ENCODE measurements at places on chromosomes 4 and X.

GRCh38 chrX:21781525-21781924 lies 23.6 kb upstream of the SMPX start:
- DNase-seq: no peak

DNA sequence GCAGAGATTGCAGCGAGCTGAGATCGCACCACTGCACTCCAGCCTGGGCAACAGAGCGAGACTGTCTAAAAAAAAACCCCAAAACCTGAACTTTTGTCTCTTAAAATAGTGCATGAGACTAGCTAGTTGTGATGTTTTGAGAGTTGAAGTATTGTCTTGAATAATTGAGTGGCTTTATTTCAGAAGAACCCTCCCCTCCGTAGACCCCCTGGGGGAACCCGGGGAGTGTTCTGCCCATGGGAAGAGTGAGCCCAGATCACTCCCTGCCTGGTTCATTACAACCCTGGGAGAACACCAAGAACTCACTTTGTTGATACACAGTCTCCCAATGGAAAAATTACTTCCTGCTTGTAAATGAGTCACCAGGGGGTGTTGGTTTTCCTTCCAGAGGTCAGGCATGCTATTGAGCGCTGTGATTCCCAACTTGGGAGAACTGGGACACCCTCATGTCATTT lies 65.3 kb upstream of the SHISA3 start:
- no peak for DNase-seq

- no peak for DNase-seq
These were observed 19.1 kb upstream of the SETD7 start for GRCh38 chr4:139575072-139575471.

- no peak for DNase-seq
These were observed 79.6 kb downstream of the SMIM20 start for GRCh38 chr4:25993395-25994185.

- no peak for DNase-seq
These were observed 2.9 kb downstream of the AR start for GRCh38 chrX:67546496-67547423.

- DNase-seq: no peak
These were observed 5.5 kb upstream of the S100P start for GRCh38 chr4:6687947-6688878.

DNA sequence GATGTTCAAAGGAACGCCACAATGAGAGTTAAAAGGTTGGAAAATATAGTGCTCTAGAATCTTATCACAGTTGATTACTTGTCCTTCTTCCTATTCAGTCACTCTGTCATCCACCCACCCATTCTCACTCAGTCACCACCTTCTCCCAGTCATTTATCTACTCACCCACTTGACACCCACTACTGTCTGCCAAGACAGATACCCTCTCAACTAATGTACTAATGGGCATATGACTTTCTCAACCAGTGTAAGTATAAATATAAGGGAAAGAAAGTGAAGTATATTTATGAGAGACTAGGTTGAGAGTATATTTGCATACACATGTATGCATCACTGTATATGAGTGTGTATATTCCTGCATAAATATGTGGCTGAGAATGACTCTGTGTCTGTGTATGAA lies 20.0 kb downstream of the MID2 start:
- DNase-seq: no peak

- DNase-seq: no peak
These were observed 7.0 kb downstream of the CYBB start for GRCh38 chrX:37786624-37787422.

DNA sequence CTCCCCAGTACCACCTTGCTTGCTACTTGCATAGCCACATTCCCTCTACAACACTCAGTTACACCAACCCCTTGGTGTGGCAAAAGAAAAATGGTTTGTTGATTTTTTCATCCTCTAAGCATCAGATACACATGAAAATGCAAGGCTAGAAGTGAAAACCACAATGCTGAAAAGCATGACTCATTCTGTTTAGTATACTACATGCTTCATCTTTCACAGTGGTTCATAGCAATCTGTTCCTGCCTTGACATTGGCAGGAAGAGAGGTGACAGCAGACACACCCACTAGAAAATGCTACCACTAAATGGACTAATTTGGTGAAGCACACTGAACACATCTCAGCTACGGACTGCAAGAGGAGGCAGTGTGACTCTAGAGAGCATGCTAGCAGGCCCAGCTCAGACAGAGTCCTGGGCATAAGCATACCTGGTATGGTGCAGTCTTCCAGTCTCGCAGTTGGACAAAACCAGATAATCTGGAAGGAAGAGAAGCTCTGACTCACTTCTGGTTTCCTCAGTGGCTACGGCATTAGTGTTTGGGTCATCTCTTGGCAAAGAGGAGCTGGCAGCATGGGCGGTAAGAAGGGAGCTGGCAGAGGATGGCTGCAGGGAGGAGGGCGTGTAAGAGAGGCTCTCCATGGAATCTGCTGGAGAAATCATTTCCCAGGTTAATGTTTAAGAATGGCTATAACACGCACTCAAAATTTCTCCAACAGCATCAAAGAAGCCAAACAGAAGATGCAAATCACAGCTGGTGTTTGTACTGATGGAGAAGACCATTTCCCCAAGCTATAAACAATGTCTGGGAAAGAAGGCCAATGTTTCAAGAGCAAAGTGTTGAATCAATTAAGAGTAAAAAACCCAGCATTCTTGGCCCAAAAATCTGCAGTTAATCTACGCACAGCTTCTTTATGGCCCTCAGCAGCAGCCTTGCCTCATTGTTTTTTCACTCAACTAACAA lies 37.8 kb downstream of the GAB3 start:
- no peak for DNase-seq

DNA sequence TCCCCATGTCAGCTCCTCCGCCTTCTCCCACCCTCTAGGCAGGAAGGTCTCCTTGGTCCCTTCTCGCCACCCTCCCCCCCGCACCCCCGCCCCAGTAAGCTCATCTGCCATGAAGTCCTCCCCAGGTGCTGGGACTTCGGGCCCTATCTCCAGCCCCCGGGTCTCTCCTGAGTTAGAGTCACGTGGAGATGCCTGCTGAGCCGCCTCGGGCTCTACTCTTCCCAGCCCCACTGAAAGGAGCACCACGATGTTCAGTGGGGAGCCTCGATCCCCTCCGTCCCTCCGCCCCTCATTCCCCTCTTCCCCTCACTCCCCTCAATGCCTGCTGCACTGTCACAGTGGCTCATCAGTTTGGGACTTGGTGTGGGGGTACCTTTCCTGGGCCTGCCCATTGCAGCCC lies 3.9 kb downstream of the HTRA3 start:
- no peak for DNase-seq

GRCh38 chr4:125097729-125098128 lies 217.0 kb upstream of the FAT4 start:
- no peak for DNase-seq

- no peak for DNase-seq
These were observed 2163.0 kb upstream of the AGA start for GRCh38 chr4:179605196-179605595.

DNA sequence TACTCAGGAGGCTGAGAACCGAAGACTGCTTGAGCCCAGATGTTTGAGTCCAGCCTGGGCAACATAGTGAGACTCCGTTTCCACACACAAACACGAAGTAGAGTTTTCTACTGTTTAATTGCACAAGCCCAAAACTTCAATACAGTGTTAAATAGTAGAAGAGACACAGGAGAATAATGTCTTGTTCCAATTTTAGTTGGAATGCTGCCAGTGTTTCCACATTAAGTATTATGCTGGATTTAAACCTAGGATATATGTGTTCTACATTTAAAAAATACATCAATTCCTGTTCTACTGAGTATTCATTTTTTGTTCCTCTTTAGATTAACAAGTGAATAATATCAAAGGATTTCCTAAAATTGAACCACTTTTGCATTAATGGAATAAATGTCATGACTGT lies 91.3 kb downstream of the LCORL start:
- DNase-seq: no peak

GRCh38 chrX:50771382-50771781 lies 42.6 kb downstream of the SHROOM4 start:
- DNase-seq: no peak

- DNase-seq: no peak
These were observed 467.0 kb downstream of the STIM2 start for GRCh38 chr4:27327421-27328181.
